ENCODE measurements at places on chromosomes 11 and 22.

- DNase-seq, result no peak
Measured at GRCh38 chr11:64438986-64439771, 80.2 kb downstream of the RPS6KA4 start.

- no peak for DNase-seq
Measured at GRCh38 chr11:83034673-83035014, 37.1 kb downstream of the RAB30 start.

DNA sequence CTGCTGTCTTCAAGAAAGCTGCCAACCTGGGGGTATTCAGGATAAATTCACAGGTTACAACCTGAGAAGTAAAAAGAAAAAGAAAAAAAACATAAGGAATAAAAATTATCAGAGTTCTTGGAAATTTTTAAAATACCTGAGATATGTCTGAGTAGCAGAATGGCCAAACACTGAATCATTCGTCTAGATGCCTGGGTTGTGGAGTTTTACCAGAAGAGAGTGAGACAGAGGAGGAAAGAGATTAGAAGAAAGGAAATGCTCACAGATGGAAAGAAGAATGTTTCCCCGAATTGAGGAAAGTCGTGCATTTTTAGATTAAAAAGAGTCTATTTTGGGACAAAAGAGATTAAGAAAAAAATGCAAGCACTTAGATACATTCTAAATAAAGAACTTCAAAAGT, 1026.7 kb downstream of the TBC1D22A start:
- DNase-seq, result no peak

DNA sequence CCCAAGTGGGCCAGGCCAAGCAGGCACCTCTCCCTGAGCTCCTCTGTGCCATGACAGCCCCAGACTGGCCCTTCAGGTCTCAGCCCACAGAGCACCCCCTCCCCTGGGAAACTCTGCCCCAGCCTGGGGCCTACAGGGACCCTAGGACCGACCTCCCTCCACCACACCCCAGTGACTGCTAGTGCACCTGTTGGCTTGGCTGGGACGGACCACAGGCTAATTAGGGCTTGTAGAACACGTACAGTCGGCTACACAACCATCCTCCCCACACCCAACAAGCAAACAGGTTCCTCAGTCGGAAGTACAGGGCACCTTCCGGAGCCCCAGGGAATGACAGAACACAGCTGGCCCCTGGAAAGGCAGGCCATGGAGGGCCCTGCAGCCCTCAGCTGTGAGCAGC, 4.3 kb downstream of the SBF1 start:
- no peak for DNase-seq

DNA sequence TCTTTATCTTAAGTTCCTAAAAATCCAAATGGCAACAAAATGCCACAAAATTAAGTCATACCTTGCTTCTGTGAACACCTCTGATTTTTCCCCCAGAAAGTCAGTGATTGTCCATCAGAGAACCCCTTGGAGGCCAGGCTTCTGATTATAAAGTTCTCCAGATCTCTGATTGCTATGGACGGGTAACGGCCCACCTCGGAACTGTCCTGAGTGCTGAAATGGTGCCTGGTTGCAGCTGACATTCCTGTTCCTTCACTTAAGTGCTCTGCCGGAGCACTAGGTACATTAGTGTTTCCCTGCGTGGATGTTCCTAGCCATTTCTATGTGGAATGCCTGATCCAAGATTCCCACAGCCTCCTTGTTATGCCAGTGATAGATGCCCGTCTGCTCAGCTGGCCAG, 85.0 kb downstream of the CHST1 start:
- no peak for DNase-seq

GRCh38 chr11:37841016-37841415, 1243.0 kb upstream of the RAG2 start:
- DNase-seq, result no peak

DNA sequence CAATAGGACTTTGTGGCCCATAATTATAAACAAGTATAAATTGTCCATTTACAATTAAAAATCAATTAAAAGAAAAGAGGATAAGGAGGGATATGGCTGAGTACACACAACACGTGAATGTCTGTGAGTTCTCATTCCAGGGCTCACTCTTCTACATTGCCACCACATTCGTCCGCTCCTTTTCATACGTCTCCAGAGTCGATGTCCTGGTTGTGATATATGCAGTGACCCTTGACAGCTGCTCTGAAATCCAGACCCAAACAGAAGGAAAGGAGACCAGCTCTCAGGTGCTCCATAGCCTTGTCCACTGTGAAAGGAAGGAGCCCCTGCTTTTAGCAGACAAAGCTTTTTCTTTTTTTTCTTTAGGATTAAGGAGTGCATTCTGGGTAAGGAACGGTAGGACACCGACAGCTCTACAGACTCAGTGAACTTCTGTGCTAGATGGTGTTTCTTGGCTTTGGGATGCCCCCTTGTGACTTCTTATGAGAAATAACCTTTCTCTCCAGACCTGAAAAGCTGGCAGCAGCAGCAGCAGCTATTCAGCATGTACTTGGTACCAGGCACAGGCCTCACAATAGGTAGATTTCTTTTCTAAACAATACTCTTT, 19.7 kb upstream of the DNAJB13 start:
- DNase-seq, result peak; percentile 71

DNA sequence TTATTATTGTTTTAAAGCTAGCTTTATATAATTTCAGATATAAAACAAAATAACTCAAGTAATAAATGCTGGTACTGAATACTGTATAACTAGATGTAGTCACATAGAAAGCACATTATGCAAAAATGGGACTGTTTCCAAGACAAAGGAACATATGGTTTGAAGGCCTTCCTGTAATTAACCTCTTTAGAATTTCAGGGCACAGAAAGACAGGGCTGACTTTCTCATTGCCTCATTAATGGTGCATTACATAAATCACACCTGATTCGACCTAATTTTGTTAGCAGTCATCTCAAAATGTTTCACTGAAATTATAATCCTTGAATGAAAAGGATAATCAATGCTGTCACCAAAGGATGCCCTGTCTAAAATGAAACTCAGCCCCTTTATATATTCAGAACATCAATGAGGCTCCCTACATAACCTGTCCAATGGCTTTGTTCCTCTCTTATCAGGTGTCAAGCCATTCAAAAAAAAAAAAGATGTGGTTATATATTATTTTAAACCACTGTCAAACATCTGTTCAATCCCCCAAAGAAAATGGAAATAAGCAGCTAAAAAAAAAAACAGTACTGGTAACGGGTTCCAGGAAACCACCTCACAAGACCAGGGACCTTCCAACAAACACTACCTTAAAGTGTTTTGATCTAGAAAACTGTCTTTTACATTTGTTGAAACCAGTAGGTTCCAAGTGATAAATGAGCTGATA, 77.4 kb downstream of the FAM168A start:
- DNase-seq, result no peak

GRCh38 chr11:112156956-112157766, 6.7 kb downstream of the IL18 start:
- peak; percentile 100 for DNase-seq

DNA sequence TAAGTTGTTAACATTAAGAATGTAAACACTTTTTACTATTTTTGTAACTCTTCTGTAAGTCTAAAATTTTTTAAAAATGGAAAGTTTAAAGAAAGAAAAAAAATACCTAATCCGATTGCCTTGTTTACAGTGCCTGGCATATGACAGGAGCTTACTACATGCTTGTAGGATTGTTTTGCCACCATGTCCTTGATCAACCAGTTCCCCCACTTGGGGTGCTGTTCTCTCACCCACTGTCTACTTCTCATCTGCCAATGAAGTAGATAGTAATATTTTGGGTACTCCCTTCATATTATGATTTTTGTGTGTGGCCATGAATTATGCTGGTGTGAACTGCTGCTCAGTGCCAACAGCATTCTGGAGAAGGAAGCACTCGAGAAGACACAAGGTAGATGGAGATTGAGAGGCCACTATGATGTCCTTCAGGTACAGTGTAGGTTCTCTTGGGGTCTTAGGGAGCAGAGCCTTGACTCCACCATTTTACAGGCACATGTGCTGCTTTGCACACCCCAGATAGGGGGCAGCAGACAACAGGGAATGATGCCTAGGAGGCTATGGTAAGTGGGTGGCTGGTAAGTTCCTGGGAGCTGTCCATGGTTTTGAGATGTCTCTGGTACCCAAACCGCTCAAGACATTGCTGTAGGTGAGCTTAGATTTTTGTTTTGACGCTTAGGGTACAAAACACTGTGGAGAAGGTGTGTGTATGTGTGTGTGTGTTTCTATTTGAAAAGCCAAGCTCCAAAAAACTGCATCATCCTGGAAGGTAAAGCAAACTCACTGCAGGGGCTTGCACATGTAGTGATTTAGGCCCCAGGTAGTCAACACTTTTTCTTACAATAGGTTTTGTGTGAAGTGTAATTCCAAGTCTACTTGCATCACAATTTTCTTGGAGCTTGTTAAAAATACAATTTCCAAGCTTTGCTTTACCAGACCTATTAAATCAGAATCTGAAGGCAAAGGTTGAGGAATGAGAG, 494.5 kb upstream of the LARGE1 start:
- peak; percentile 69 for DNase-seq

DNA sequence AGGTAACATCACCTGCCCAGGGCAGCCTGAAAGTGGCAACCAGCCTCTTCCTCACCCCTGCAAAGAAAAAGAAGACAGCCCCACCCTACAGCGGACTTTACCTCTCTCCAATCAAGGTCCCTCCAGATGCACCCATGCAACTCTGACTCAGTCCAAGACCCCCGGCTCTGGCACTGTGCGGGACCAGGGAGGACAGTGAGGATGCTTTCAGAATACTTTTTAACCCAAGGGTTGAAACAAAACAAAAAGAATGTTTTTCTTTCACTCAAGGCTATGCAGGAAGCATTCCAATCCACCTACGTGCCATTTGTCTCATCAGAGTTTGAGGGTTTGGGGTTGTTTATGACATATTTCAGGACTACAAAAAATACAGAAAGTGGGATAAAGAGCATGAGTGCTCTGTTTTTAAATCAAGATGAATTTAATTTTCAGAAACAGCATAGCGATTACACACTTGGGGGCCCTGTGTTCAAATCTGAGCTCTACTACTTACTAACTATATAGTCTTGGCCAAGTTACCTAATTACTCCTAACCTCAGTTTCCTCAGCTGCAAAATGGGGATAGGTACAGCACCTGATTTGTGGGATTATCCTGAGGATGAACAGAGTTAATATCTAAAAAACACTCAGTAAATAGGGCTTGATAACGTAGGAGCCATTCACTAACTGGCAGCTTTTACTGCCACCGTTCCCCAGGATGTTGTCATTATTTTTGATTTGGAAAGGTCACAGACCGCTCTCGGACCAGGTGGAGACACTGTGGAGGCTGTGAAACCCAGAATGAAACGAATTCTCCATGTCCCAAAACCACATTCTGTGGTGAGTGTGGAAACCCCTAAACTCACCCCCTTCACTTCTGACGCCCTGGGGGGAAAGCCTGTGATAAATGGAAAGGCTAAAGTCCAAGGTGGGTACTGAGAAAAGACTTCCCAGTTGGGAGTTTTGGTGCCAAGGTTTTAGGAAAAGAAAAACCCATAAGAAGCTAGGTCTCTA, 5.6 kb downstream of the PLAAT3 start:
- DNase-seq, result peak; percentile 77

DNA sequence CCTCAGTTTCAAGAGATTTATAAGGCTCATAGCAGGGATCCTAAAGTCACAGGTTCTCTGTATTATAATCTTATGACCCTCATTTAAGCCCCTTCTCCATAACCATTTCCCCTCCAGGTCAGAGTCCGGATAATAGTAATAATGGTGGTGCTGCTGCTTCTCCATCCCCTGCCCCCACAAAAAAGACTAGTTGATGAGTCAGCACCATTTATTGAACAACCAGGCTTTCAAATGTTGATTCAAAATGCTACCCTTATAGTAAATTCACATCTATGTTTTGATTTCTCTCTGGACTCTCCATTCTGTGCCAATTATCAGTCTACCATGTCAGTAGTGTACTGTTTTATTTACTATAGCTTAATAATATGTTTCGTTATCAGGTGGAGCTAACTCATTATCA, 17.6 kb upstream of the RIC3 start:
- DNase-seq, result no peak

DNA sequence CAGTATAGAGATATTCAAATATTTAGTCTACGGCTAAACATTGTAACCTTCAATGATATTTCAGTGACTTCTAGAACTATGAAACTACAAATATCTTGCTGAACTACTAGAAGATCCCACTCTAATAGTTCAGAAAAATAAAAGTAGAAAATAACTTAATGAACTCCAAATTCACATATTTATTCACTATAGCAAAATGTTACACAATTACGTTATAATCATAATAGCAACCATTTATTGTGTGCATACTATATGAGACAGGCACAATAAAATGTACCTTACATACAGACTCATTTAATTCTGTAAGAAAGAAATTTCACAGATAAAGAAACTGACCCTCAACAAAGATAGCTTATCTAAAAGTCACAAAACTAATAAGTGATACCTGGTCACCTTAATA, 57.9 kb downstream of the F2 start:
- DNase-seq, result no peak

DNA sequence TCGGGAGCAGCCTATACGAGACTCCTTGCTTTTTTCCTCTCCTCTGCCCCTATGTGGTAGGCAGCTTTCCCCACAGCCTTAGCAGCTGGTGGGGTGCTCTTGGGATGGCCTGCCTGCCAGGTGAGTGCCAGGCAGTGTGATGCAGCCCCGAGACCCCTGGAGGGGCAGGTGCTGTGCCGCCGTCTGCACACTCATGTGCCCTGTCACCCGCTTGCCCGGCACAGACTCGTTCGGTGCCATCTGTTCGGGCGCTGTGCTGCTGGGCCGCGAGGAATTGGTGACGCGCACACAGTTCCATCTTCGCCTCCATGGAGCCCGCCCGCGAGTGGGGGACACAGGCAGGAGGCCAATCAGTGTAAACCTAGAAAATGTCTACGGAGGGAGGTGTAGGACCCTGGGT, 15.1 kb downstream of the TRMU start:
- no peak for DNase-seq

DNA sequence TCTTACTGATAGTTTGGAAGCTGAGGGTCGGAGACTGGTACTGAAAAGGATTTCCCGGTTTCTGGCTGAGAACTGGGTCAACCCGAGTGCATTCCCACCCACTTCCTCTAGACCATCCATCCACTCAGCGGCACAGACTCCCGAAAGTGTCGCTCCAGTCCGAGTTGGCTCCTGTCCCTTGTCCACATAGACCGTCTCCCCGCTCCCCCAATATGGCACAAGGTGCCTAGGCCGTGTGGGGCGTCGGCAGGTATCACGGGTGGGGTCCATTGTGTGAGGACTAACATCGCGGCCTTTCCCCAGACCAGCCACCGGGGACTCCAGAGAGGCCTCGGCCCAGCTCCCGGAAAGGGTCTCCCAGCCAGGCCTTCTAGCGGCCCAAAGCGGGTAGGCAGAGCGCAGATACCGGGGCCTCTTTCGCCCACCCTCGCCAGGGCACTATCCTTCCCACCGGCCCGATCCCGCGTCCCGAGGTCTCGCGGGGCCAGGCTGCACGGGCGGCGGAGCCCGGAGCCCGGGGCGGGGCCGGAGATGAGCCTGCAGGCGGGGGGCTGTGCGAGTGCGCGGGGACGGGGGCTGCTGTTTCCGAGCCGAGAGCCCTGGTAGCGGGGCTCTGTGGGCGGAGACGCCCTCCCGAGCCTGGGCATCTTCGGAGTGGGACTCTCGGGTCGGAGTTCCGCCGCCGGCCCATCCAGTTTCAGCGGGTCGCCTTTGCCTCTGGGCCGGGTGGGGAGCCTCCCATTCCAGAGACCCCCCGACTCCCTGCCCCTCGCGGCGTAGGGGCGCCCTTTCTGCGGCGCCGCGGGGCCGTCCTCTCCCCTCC, 21.1 kb downstream of the SERPINH1 start:
- DNase-seq, result peak; percentile 64

Measured in HT1080 (cell line).